ENCODE measurements at places on chromosomes 5 and 9.
A peak's percentile ranks its signal among the peaks of the same experiment; 100 is the strongest.

DNA sequence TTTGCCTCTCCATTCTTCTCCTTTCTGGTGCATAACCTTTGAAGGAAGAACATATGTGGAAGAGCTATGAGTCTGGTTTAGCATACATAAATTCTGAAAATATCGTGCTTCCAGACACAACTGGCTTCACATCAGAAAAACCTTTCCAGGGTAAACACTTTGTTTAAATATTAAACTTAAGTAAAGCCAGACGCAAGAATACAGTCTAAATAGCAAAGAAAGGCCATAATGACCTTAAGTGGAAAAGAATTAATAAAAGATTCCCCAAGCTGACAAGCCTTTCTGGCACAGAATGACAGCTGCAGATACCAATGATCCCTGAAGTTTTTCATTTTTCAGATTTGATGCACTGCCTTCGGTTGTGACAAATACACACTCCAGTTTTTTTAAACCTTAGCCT is 13.5 kb upstream of the TSSK1B start:
- DNase-seq: no peak

GRCh38 chr9:122097679-122098315 is 4.7 kb upstream of the TTLL11 start:
- DNase-seq: no peak

DNA sequence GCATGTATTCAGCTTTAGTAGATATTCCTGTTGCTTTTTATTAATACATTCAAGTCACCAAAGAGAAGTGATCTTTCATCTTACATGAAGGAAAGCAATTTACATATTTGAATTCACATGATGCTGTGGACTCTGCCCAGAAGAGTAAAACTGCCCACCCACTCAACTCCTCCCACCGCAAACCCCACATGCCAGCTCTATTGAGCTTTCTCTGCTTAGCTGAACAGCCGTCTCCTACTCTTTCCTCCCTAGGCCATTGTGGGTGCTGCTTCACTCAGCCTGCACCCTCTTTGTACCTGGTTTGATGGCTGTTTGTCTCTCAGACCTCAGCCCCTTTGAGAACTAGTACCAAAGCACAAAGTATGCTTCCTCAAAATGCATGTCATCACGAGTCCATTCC is 48.4 kb upstream of the MAP3K1 start:
- no peak for DNase-seq

DNA sequence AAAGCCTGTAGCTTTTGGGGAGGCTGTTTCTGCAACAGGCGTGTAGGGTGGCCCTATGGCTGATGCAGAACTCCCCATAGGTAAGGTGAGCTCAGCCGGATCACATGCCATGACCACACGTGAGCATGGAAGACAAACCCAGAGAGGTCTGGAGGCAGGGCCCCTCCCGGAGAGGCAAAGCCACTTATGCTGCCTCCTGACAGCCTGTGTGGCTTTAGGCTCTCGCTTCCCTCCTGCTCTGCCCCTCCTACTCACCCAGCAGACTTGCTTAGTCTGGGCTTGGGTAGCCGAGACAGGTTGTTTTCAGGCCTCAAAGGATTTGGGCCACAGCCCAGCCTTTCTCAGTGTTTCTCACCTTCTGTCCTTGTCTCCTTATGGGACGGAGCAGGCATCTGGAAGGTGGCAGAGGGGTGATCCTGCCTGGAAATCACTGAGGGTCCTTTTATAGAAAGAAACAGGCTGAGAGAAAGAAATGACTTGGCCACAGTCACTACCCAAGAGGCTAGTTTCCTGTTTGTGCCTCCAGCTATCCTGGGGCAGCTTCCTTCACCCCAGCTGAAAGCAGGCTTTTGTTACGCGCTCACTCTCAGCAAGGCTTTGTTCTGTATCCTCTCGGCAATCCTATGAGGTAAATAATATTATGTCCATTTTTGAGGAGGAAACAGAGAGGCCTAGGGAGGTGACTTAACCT is 89.9 kb downstream of the DAB2IP start:
- DNase-seq: peak; percentile 55

DNA sequence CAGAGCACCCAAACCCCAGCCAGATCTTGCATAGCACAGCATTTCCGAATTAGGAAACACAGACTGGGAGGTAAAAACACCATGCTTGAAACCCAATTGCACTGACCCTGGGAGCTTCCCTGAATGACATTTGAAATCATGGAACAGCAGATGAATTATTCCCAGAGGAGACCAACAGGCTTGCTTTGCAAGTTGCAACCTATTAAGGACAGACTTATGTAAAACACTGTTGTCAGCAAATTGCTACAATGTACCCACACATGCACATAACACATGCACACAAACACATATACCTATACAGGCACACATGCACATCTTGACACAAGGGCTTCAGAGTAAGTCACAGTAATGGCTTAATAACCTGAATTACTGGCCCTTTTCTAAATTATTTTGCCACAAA is 984.8 kb downstream of the DNAH5 start:
- DNase-seq: no peak

DNA sequence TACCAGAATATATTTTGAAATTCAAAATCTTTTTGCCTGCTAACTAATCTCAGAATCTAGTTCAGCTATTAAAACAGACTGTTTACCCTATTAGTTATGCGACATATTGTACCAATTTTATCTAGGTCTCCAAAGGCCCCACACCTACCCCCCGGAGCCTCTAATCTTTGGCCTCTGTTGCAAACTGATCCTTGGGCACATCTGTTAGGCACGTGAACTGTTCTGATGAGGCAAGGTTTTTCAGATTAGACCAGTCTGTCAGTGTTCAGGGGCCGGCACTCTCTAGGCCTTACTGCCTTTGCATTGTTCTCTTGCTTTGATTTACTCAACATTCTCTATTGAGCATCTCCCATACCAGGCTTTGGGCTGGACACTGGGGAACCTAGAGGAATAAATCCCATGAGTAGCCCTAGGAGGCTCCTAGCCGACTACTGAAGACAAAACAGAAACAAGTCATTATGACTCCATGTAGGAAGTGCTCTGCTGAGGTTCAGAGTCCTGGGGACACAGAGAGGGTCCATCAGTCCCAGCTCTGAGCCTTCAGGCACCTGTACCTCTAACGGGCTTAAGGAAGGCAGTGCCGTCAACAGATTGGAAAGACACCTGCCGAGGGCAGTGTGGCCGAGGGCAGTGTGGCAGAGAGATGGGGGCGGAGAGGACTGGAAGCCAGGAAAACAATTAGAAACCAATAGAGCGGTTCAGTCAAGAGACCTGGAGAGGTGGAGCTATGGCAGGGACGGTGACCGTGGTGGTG is 245.1 kb downstream of the AOPEP start:
- DNase-seq: peak; percentile 83

GRCh38 chr9:4333787-4334186 is 33.9 kb upstream of the GLIS3 start:
- no peak for DNase-seq

DNA sequence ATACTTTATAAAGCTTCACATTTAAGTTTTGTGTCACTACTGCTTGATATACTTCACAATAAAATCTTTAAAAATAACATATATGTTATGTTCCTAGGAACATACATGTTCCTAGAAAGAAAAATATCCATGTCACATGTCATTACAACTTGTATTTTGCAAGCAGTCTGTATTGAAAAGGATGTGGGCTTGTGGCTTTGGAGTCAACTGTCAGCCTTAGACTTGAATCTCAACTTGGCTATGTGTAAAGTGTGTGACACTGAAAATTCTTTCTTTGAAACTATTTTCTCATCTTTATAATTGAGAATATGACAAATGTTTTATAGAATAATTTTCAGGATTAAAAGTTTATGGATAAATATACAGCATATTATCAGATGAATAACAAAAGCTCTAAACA is 273.1 kb downstream of the KIAA0825 start:
- no peak for DNase-seq

- DNase-seq: no peak
These were observed 172.7 kb downstream of the TRIM32 start for GRCh38 chr9:116859763-116860162.

- no peak for DNase-seq
These were observed 178.4 kb downstream of the PAX5 start for GRCh38 chr9:36855448-36856315.

GRCh38 chr9:113694912-113695311 is 181.2 kb upstream of the ZNF618 start:
- no peak for DNase-seq

GRCh38 chr5:154618696-154619095 is 136.5 kb upstream of the LARP1 start:
- DNase-seq: no peak

GRCh38 chr5:132952829-132953228 is 10.6 kb downstream of the AFF4 start:
- DNase-seq: no peak

DNA sequence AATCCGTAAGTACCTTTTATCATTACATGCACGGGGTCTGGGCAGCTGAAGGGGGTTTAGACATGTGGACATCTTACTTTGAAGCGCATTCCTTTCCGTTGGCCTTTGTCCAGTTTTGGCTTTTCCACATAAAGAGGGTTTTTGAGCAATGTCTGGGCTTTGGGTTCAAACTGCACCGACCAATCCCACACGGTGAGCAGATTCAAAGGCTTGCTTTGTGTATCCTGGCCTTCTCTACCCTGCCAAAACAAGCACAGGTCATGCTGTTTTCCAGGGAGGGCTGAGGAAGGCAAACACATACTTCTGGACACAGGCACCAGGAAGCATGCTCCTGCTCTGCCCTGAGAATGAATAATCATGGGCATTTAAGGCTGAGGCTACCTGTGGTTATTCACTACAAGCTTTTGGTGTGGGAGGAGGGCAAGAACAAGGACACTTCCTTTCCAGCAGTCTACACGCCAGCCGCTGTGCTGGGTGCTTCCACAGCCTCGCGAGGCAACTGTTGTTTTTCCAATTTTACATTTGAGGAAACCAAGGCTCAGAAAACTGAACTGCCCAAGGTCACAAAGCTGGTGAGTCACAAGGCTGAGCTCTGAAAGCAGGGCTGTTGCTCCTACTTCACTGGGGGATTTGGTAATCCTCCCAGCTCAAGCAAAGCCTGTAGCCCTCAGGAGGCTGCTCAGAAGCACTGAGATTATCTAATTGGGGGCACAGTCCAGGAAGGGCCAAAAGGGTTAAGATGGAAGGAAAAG is 59.8 kb upstream of the GOLPH3 start:
- DNase-seq: no peak

DNA sequence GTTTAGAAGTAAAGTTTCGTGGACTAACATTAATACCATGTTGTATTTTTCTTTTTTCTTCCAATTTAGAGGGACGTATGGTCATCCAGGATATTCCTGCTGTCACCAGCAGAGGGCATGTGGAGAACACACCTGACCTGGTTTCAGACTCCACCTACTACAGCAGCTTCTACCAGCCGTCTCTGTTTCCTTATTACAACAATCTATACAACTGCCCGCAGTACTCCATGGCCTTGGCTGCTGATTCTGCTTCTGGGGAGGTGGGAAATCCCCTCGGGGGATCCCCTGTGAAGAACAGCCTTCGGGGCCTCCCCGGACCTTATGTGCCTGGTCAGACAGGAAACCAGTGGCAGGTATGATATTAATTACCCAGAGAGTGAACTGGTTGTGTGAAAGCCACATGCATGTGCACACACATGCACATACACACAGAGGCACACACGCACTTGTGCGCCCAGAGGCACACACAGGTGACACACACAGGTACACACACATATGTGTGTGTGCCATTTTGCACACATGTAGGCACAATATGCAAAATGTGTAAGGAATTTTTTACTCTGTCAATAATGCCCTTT is 52.4 kb downstream of the DMRT1 start:
- peak; percentile 48 for DNase-seq

- peak; percentile 23 for DNase-seq
These were observed 76.0 kb downstream of the ARL15 start for GRCh38 chr5:54234304-54234933.

- DNase-seq: no peak
These were observed 18.7 kb upstream of the WNT8A start for GRCh38 chr5:138065102-138065501.

GRCh38 chr5:58675341-58675740 is 92.5 kb downstream of the RAB3C start:
- DNase-seq: no peak

GRCh38 chr9:114177423-114178064 is 22.2 kb downstream of the COL27A1 start:
- no peak for DNase-seq

GRCh38 chr5:1052641-1053390 is 44.2 kb downstream of the NKD2 start:
- no peak for DNase-seq

- no peak for DNase-seq
These were observed 105.9 kb downstream of the MRPS27 start for GRCh38 chr5:72214168-72214567.

DNA sequence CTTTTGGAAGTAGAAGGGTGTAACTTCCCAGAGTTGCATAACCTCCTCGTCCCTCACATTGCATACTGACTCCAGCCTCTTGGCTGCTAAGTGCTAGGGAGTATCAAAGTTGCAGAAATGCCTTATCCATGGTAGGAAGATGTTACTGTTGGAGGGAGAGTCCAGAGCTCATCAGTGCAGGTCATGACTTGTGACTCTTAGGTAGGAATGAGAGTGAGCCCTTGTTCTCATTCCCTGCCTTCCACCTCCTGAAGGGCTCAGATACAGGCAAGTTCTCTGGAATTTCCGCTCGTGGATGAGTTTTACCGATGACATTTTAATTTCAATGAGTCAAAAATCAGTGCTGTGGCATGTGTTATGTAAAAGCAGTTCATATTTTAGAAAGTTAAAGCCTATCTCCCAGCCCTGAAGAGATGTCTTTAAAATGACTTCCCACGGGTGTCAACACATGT is 17.0 kb downstream of the IRX1 start:
- no peak for DNase-seq

GRCh38 chr9:20477940-20478620 is 144.2 kb downstream of the MLLT3 start:
- DNase-seq: no peak

- DNase-seq: no peak
These were observed 559.2 kb downstream of the PSAT1 start for GRCh38 chr9:78856144-78856543.

GRCh38 chr5:2818936-2819335 is 67.5 kb upstream of the IRX2 start:
- no peak for DNase-seq

DNA sequence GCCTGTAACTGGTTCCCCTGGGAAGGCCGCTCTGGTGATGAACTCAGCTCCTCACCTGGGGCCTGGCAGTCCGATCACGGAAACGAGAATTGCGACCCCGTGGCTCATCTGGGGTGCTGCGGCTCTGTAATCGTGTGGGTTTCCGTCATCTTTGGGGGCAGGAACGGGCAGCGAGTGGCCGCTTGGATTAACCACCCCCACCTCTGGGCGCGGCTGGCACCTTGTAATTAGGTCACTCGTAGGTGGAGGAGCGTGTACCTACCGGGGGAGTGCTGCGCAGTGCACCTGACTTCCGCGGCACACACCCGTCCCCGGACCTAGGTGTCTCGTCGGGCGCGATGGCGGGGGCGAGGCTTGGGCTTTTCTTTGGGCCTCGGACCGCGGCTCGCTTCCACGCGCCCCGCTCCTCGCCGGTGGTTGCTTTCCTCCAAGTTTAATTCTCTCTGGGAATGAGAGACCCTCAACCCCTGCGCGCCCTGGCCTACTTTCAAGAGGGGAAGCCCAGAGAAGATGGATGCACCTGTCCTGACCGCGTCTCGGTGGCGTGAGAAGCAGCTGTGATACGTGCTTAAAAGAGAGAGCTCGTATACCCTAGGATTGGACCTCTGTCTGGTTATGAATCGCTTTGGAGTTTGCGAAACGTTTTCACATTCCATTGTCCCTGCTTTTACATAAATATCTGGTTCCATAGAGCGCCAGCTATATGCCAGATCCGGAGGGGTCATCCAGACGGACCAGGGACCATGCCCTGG is 744 bp upstream of the PPP2CA start:
- peak; percentile 41 for DNase-seq

Data from NCI-H2171 (cell line).